ENCODE measurements at places on chromosomes 2 and 18.
A peak's percentile ranks its signal among the peaks of the same experiment; 100 is the strongest.

DNA sequence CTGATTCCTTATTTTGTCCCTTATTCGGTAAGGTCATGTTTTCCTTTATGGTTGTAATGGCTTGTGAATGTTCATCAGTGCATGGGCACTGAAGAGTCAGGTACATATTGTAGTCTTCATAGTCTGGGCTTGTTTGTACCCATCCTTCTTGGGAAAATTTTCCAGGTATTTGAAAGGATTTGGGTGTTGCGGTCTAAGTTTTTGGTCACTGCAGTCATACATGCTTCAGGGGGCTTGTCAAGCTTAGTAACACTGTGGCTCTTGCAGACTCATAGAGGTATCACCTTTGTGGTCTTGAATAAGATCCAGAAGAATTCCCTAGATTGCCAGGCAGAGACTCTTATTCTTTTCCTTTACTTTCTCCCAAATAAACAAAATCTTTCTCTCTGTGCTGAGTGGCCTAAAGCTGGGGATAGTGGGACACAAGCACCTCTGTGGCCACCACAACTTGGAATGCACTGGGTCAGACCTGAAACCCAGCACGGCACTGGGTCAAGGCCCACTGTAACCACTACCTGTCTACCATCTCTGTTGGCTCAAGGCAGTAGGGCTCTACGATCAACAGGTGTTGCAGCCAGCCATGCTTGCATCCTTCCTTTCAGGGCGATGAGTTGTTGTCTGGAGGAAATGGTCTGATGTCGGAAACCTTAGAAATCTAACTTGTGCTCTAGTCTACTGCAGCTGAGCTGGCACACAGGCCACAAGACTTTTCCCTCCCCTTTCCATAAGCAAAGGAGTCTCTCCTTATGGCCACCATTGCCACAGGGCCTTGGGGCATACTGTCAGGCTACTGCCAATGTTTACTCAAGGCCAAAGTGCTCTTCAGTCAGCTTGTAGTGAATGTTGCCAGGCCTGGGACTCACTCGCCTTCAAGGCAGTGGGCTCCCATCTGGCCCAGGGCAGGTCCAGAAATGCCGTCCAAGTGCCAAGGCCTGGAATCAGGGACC, 21.5 kb downstream of the IL1RN start:
- no peak for DNase-seq

DNA sequence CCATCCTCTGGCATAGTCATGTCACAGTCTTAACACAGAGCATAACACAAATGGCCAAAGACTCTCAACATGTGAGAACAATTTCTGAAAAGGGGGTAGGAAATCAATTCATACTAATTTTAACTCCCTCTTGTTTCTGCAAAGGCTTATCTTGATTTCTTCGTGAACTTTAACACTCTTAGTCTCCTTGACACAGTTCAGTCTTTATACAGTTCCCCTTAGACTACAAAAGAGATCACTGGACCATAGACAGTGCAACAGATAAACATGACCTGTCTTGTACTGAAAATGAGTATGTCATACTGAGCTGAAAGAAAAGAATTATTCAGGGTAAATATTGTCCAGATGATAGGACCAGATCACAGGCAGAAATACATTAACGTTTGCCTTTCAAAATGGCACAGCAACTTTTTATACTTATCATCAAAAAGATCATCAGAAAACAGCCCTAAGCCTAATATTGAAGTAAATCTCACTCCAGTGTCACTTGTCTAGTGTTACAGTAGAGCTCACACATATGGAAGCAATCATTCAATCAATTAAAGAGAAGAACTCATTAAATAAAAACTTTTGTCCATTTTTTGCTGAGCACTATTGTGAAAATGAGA, 56.4 kb upstream of the VRK2 start:
- no peak for DNase-seq

DNA sequence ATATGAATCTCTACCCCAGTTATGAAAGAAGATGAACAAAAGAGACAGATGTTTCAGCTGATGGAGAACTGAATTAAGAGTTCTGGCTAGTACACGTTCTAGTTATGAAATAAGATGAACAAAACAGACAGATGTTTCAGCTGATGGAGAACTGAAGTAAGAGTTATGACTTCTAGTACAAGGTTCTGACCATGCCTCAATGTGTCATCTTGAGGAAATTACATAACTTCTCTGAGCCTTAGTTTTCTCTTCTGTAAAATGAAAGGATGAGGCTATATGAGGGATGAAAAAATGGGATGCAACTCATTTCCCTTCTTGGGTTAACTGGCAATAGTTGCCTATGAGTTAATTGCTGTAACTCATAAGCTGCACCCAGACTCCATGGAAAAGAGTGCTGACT, 92.9 kb upstream of the WDR75 start:
- DNase-seq = no peak

- DNase-seq = no peak
Measured at GRCh38 chr2:236562434-236562833, 7.2 kb upstream of the ACKR3 start.

DNA sequence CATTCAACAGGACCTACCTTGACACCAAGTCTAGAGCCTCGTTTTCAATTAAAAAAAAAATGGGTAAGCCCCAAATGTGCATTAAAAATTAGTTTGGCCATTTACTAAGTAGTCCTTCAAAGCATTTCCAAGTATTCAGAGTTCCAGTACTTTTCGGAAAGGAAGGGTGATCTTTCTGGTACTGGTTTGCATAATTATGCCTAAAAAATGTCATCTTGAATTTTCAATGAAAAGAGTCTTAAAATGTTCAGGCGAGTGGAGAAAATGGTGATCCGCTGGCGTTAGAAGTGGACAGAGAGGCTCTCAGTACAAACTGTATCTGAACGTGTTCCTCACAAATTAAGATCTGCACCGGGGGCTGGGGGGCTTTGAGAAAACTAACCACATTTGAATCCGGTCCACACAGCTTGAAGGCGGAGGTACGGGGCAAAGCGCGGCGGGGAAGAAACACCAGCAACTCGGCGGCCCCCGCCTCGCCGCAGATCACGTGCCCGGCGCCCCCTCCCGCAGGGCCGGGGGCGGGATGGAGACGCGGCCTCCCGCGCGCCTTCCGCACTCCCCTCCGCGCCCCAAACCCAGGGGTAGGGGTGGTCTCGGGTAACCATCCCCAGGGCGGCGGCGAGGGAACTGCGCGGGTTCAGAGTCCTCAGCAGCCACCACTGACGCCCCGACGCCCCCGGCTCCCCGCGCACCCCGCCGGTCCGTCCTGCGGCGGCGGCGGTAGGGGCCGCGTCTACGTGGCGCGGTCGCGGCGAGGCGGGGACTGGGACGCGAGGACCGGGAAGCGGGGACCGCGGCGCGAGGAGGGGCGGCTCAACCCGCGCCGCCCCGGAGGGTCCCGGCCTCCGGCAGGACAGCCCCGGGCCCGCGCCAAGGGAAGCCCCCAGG, 564 bp downstream of the LPIN2 start:
- DNase-seq = peak; percentile 66

DNA sequence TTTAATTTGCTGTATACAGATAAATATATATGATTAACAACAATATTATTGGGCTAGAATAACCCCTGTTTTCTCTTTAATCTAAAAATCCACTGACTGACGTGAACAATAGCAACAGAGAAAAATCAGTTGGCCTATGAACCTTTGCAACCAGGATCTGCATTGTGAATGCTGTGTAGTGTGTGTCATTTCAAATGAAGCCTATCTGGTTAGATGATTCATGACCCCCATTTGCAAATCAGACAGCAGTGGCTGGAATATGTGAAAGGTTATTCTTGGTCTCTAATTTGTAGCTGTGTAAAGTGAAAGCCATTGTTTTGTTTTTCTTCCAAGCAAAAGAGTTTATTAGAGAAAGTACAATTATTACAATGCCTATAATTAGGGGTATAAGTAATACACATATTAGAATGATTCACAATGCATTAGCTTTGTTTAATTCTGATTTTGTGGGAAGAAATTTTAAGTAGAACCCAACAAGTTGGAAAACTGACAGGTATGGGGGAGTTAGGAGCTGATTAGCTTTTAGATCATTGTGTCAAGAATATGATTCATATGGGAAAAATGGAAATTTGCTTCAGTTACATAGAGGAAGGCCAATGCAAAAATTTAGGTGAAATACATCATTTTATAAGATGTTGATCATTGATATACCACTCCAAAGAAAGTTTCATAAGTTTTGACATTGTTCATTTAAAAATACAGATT, 1362.2 kb upstream of the TMEFF2 start:
- no peak for DNase-seq

DNA sequence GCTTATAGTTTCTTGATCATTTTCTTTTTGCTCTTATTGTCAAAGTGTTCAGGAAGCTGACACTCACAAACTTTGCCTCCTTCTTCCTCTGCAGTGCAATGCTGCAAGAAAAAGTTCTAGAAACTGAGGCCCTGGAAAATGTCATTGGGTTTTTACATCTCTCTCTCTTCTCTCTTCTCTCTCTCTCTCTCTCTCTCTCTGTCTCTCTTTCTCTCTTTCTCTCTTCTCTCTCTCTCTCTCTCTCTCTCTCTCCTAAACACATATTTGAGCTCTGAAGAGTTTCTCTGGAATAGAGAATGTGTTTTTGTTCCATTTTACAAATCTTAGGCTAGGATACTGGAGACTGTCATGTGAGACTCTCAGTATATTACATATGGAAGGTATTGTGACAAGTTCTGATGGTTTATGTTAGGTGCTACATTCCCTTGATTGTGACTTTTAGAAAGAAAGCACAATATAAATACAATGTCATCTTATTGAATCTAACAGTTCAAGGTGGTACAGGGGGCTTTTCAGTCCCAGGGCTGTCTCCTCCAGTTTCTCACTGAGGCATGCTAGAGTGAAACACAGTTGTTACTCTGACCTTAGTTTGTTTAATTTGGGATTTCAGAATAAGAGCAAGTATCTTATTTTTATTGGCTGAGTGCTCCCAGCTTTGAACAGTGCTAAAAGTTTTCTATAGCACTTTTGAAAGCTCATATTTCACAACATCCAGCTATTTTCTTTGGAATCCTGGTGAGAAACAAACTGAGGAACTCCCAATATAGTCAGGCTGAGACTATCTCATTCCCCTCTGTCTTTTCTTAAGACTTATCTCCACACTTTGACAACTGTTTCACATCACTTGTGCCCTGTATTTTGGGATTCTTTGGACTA, 41.4 kb upstream of the EHBP1 start:
- DNase-seq = no peak

DNA sequence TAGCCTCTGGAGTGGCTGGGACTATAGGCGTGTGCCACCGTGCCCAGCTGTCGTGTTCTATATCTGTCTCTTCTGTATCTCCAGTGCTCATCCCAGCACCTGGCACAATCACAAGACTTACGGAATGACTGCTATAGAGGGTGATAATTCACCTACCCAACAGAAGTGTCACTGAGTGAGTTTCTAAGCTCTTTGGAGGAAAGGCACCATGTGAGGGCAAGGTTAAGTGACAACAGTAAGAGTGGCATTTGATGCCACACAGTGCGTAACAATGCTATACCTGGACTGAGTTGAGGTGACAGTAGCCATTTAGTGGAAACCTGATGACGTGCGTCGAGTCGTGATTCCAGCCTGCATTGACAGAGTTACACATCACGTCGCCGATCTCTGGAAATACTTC, 89.0 kb downstream of the KCTD1 start:
- DNase-seq = no peak

GRCh38 chr18:11512096-11513025, 97.0 kb upstream of the SLC35G4 start:
- no peak for DNase-seq

DNA sequence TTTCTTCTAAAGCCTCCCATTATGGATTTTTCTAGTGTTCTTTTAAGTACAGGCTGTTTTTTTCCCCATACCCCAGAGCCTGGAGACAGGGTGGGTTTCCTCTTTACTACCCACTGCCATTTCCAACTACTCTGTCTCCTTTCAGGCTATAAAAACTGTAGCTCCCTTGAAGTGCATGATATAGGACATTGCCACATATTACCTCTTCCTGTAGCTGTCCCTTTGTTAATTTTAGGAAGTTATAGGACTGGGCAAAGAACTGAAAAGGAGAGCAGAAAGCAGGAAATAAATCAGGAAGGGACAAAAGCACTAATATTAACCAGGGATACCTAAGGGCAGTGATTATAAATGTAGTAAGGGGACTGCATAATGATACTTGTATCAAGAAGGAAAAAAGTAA, 54.1 kb downstream of the VIL1 start:
- DNase-seq = no peak

GRCh38 chr2:73838889-73839534, 10.3 kb downstream of the STAMBP start:
- DNase-seq = no peak

- peak; percentile 81 for DNase-seq
Measured at GRCh38 chr2:227717687-227718567, at the start of gene SLC19A3. Gene SLC19A3, minus strand, starts transcription at chr2:227718028. Its CDS starts 15,710 bp downstream, at chr2:227702318.

- peak; percentile 52 for DNase-seq
Measured at GRCh38 chr2:55232863-55233657, 572 bp downstream of the RPS27A start.

DNA sequence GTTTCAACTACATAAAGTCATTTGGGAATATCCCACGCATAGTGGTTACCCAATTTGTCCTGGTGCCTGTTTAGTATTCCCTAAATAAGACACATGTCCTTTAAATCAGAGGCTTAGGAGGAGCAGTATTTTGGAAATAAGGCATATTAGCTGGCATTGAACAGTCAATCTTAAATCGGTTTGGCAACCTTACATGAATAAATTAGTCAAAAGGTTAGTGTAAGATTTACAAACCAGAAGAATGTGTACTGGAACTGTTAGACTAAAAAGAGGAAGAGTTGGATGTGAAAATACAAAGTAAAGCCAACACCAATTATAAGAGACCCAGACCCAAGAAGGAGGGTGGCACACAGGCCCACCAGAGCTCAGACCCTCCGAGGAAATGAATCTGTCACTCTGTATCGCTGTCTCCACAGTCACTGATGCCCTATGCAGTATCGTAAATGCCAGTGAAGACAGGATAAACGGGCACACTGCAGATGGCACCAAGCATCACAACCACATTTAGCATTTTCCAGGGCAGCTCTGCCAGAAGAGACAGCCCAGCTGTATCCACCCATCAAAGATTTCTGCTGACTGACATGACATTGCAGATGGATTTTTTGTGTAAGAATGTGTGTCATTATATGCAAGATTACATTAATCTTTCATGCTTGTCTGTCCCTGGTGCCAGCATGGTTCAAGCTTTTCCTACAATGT, 90.4 kb downstream of the CERKL start:
- DNase-seq = no peak

- no peak for DNase-seq
Measured at GRCh38 chr2:188835821-188836220, 138.4 kb upstream of the COL3A1 start.

DNA sequence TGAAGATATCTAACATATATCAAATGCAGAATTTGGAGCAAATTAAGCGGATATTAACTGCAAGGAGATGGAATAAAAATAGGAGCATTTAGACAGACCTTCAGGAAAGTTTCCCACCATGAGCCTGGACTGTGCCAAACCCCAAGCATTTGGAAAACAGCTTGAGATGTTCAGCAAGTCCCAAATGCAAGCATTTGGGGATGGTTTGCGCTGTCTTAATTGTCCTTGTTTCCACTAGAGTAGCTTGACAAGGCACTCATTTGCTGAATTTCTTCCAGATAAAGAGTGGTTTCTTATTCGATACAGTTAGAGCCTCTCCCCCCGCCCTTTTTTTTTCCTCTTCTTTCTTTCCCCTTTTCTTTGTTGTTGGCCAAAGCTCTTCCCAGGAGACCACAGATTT, 77.1 kb upstream of the CDC42EP3 start:
- no peak for DNase-seq

- no peak for DNase-seq
Measured at GRCh38 chr2:18927525-18928232, 338.3 kb upstream of the NT5C1B start.

Data from liver (tissue), 10 donors.